ENCODE measurements at places on chromosomes 16 and 17.

GRCh38 chr16:16096121-16096857, 127.0 kb downstream of the ABCC6 start:
- no peak for DNase-seq

DNA sequence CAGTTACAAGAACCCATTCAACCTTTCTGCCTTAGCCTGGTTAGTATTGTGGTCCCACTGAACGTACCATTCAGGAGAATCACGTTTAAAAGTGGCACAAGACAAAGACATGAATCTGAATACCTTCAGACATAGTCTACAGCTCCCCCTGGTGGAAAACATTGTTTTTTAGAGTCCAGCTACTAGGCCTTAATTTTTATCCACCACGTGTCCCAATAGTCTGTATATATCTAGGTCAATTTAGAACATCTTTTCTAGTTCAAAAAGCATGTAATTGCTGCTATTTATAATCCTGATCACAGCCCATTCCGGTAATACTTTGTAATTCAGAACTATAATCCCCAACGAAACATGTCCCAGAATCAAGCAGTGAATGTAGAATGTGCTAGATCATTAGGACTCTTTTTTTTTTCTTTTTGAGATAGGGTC, 13.7 kb upstream of the GUCY2D start:
- no peak for DNase-seq

DNA sequence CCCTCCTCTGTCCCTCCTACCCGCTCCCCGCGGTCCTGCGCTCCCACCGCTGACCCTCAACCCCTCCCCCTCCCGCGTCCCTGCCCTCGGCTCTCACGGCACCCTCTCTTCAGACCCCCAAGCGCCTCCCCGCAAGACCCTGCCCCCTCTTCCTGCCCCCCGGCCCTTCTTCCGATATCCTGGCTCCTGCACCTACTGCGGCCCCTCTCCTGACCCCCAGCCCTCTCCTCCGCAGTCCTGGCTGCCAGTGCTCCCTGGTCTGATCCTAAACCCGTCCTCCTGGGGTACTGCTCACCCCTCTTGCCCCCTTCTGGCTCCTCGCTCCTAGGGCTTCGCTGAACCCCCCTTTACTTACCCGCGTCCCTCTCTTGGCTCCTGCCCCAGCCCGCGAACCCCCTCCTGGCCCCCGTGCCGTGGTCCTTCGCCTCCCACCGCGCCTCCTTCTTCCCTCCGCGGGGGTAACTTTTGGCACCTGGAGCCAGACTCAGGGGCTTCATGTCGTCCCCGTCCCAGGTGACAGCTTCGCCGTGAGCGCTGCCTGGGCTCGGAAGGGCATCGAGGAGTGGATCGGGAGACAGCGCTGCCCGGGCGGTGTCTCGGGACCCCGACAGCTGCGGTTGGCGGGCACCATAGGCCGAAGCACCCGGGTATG, 839 bp downstream of the NKD1 start:
- no peak for DNase-seq

GRCh38 chr16:75065149-75065505, 51.5 kb downstream of the LDHD start:
- DNase-seq: no peak

- no peak for DNase-seq
Measured at GRCh38 chr16:19284207-19284606, 1.3 kb upstream of the CLEC19A start.

DNA sequence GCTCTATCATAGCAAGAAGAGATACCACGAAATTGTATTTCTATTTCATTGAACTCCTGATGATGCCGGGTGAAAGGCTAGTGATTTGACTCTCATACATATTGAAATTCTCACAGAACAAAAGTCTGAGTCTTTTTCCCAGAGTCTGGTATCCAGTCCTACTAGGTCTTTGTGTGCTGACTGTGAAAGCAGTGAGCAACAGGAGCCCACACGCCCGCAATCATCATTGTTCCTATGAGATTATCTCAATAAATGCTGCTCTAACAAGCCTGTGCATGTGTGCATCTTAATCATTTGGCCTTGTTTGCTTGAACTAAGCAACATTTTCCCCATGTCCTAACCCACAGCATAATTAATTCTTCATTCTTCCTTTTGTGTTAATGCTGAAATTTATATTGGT, 1466.0 kb downstream of the CDH11 start:
- no peak for DNase-seq

DNA sequence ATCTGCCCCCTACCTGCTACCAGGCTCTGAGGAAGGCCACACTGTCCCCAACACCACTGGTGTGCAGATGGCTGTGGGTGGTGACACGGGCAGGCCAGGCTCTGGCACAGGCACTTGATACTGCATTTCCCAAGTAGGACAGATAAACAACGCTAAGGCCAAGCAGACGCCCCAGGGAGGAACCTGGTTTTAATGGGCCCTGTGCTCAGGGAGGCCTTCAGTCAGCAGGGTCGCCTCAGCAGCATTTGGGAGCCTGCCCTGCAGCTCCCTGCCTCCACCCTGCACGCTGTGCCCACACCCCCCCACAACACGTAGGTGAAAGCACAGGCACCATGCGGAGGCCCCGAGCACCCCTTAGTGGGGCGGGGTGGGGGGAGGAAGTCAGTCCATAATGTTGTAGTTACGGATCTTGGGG, 3.3 kb upstream of the FASN start:
- no peak for DNase-seq

- no peak for DNase-seq
Measured at GRCh38 chr16:53154513-53154912, 99.7 kb downstream of the CHD9 start.

DNA sequence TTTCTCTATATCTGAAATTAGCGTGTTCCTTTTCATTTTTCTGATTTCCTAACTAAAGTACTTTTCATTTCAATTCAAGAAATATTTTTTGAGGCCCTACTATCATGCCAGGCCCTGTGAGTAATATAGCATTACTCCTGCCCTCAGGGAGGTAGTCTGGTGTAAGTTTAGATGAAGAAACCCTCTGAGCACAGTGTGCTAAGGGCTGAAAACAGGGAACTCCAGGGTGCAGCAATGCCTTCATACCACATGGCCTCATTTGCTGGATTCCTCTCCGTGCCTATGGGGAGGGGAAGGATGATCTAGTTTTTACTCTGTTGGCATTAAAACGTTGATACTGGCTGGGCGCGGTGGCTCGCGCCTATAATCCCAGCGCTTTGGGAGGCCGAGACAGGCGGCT, 4.7 kb downstream of the COQ9 start:
- DNase-seq: no peak

DNA sequence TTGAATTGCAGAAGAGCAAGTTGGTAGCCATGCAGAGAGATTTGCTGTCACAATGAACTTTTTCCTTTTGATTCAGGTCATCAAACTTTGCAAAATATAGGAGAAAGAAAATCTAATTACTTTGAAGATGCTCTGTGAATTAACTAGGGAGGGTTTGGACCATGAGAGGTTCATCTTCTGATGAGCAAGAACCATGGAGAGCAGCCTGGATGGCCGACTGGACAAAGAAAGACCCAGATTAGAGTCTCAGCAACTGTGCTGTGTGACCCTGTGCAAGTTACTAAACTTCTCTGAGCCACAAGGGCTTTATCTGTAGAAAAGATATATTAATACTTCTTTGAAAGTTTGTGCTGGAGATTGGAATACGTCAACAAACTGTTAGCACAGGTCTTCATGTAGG, 122.6 kb upstream of the ADAMTS18 start:
- no peak for DNase-seq

- DNase-seq: no peak
Measured at GRCh38 chr16:78147911-78148401, 48.5 kb downstream of the WWOX start.

DNA sequence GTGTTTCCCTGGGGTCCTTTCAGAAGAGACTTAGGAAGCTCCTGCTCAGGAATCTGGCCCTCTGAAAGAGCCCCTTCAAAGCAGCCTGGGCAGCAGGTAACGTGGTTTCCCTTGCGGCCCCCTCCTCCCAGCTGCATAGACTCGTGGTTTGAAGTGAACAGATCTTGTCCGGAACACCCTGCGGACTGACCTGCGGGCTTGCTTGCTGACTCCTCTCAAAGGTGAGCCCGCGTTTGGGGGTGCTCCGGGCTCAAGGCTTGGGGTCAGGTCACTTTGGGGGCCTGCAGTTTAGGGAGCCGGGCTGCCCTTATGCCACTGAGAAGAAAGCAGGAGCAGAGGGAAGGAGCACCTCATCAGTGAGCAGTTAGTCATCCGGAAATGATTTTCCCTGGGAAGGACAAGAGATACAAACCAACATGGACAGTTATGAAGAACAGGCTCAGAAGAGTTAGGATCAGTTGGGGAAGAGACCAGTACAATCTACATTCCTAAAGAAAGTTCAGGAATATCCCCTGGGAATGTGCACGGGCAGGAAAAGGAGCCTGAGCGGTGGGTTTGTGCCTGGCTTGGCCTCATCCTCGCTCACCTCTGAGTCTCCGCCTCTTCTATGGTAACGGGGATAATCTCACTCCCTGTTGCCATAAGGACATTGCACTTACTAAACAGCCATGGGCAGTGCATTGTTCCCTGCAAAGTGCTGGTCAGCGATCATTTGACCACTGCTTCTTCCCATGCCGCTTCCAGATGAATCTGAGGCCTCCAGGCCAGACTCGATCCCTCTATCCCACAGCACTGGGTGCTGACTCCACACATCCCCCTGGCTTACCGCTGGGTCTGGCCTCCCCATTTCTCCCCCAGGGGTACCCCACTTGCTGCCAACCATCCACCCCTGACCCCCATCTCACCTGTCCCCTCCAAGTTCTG, 10.0 kb downstream of the LDHD start:
- DNase-seq: no peak

- DNase-seq: no peak
Measured at GRCh38 chr16:66254751-66255150, 111.7 kb upstream of the CDH5 start.

DNA sequence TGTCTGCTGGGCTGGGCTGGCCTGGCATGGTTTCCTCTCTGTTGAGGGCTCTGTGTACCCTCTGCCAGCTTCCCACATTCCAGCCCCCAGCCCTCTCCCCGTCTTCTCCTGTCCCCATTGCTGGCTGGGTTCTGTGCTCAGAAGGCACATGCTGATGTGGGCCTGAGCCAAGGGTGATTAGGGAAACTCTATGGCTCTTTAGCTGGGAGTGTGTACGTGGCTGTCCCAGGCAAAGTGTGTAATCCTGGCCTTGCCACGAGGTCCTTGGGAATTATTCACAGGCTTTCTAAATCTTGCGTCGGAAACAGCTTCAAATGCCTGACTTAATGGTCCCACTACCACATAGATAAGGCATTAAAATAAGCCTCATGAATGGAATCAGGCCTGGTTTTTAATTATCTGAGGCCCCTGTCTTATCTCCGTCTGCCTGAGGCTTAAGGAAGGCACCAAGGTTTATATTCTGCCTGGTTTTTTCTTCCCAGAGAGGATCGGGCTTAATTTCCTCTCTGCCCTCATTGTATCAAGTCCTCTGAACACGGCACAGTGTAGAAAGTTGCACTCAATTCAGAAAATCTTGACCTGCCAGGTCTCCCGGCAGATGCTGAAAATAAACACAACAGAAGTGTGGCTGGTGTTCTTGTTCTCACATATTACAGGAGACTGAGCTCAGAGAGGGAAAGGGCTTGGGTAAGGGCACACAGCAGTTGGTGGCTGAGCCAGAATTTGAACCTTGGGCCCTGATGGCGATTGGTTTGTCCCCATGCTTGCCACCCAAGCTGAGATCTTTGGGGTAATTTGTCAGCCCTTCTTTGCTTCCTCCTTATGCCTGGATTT, 52.9 kb upstream of the LGALS9 start:
- no peak for DNase-seq

GRCh38 chr17:76471498-76472257, 4.3 kb downstream of the AANAT start:
- DNase-seq: no peak

DNA sequence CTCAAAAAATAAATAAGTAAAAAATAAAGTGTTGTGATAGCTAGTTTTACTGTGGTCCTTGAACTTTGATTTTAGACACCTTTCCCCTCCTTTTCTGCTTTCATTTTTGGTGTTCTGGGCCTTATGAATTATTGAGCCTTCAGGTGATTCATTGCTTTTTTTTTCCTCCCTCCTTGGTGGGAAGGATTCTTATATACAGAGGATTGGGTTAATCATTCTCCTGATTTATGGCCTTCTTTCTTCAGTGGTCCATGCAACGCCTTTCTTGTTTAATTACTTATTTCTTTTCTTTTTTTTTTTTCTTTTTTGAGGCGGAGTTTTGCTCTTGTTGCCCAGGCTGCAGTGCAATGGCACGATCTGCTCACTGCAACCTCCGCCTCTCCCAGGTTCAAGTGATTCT, 8.0 kb upstream of the MYL4 start:
- no peak for DNase-seq

DNA sequence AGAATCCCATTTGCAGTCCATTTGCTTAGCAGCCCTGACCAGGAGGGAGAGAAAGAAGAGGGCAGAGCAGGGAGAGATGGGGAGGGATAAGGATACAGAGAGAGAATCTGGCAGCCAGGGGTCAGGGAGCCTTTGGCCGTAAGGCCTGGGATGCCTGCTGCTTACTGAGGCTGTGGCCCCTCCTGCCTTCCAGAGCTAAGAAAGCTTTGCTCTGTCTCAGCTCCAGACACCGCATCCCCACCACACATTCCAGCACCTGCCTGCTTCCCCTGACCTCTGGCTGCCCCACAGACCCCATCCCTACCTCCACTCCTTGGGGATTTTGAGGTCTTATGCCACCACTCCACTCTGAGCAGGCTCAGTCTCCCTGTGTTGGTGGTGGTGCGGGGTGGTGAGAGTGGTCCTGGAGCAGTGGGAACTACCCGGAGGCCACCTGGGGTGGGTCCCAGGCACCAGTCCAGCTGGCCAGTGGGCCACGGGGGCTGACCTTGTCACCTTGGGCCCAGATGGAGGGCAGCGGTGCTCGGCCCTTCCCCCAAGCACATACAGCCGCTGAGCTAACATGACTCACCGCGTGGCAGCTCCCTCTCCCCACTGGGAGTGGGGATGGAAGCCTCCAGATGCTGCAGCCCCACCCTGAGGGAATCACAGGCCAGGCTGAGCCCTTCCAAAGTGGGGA, 58.3 kb downstream of the RAI1 start:
- no peak for DNase-seq

DNA sequence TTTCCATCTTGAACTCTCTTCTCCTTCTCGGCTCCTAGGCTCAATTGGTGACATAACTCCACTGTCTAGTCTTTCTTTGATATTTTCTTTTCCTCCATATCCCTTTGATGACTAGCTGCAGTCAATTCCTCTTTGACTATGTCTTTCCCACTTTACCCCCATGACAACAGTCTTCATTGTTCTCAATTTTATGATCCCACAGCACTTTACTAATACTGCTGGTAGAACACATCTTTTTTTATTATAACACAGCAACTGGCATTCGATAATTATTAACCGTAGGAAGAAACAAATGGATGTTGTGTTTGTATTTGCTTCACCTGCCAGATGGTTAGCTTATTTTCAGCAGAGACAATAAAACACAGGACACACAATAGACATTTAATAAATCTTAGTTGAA, 1.3 kb downstream of the KRTAP3-3 start:
- DNase-seq: no peak

DNA sequence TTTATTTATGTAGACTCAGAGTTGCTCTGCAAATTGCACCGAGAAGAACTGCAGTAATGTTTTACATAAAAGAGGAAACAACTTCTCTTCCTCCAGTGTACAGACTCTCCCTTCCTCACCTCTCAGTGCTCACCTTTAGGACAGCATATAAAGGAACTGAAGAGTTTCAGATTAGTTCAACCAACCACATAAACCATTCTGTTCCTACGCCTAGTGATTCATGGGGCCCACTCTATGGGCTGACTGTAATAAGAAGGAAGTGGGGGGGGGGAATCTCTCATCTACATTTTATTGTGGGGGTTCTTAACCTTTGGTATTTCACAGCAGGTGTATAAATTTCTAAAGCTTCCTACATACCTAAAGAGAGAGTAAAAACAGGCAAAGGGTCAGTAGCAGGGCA, 18.3 kb downstream of the ZSWIM7 start:
- no peak for DNase-seq

Measured in activated CD8-positive, alpha-beta memory T cell treated with anti-CD3 and anti-CD28 coated beads for 48 hours (primary cell).